ENCODE measurements at places on chromosomes 4 and X. TPM values are rescaled to one million over a fixed set of nuclear protein-coding genes. Genes with fewer than 3 reads are reported as not detected.

Gene TIGD4
- 0.41 TPM for total RNA-seq

Gene PARM1
- total RNA-seq = 12.3 TPM

Gene CLNK
- total RNA-seq = not detected

Gene RIBC1
- 0.68 TPM for total RNA-seq

Gene MAGED4
- total RNA-seq = 57.1 TPM

Gene LINC00632
- total RNA-seq = 7.5 TPM

Gene PPP4R3C
- total RNA-seq = not detected

Gene TASL
- total RNA-seq = not detected

Gene GLA
- total RNA-seq = 61.8 TPM

Gene XK
- total RNA-seq = 0.74 TPM

Gene TNMD
- not detected for total RNA-seq

Gene CT45A2
- not detected for total RNA-seq

Gene IL1RAPL2
- total RNA-seq = not detected

Gene FHIP1A
- total RNA-seq = 0.13 TPM

Gene TBX22
- not detected for total RNA-seq

Gene NPNT
- total RNA-seq = 0.50 TPM

Gene LGI2
- not detected for total RNA-seq

Gene RNF212
- total RNA-seq = 2.4 TPM

Gene KIT
- total RNA-seq = 9.4 TPM

Gene CENPI
- total RNA-seq = 34.8 TPM

Gene CXCL11
- total RNA-seq = 0.30 TPM

Gene MAGEB17
- 0.28 TPM for total RNA-seq

Gene PLS3
- 88.2 TPM for total RNA-seq

Gene KCND1
- total RNA-seq = 3.6 TPM

Gene AVPR2
- total RNA-seq = not detected

Gene TMPRSS11B
- not detected for total RNA-seq

Gene IL2
- not detected for total RNA-seq

Gene PGAM4
- total RNA-seq = 0.57 TPM

Gene MAGEB1
- total RNA-seq = not detected

Gene SCD5
- total RNA-seq = 17.9 TPM

Gene FGB
- not detected for total RNA-seq

Gene TMEM164
- total RNA-seq = 22.3 TPM

Gene SUPT20HL2
- not detected for total RNA-seq

Gene XAGE1A
- total RNA-seq = 36.9 TPM

Gene TMEM35A
- total RNA-seq = 0.31 TPM

Gene RASGEF1B
- total RNA-seq = 8.1 TPM

Gene RBM47
- total RNA-seq = 0.28 TPM

Gene CEP135
- 13.8 TPM for total RNA-seq

Gene FRG1
- total RNA-seq = 62.8 TPM

Gene AREG
- total RNA-seq = not detected

Gene VCX
- total RNA-seq = not detected

Gene TACC3
- total RNA-seq = 246 TPM

Gene FATE1
- not detected for total RNA-seq

Gene DIAPH2
- 11.3 TPM for total RNA-seq

Gene MAGEA12
- total RNA-seq = not detected

Gene UGT2A1
- not detected for total RNA-seq

Gene TBC1D9
- 22.4 TPM for total RNA-seq

Gene ZNF157
- total RNA-seq = not detected

Gene PABPC1L2B
- not detected for total RNA-seq
